ENCODE measurements at places on chromosomes 16 and 17.
A peak's percentile ranks its signal among the peaks of the same experiment; 100 is the strongest.

GRCh38 chr16:1037394-1038257 is 34.9 kb upstream of the SSTR5 start:
- DNase-seq, result no peak

- DNase-seq, result peak; percentile 10
Measured at GRCh38 chr17:74961657-74962350, 10.8 kb downstream of the HID1 start.

DNA sequence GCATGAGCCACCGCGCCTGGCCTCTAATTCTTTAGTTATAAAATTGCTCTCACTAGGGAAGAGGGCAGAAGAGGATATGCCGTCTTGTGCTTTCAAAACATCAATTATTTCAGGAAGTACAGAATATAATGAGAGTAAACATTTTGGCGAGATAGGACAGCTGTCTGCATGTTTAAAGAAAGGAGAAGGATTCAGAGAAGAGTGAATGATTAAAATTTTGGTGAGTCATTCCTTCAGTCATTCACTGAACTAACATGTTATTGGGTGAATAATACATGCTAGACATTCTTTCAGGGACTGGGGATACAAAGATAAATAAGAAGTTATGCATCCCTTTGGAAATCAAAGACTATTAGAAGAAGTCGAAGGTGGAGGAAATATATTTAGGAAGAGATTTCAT is 590.3 kb upstream of the GOT2 start:
- no peak for DNase-seq

DNA sequence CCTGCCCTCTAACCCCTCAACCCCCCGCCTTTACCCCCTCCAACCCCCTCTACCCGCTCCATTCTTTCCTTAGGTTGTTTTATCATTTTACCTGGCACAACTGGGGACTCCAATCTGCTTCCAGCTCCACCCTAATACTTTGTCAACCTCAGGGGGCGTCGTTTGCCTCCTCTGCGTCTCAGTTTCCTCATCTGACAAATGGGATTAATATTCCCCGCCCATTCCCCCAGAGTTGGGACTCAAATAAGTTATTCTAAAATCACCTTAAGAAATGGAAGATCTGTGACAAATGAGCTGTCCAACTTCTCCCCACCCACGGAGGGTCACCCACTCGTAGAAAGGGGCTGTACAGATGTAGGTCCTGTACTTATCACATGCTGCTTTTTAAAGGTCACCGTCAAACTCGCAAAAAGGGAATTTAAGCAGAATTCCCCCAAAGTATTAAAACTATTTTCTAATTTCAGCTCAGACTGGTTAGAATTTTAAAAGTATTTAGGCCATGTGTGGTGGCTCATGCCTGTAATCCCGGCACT is 40.6 kb upstream of the CPNE2 start:
- no peak for DNase-seq

GRCh38 chr16:31350275-31351005 is 4.5 kb upstream of the ITGAX start:
- DNase-seq, result no peak

GRCh38 chr17:29045026-29045425 is 2.1 kb downstream of the PIPOX start:
- no peak for DNase-seq

GRCh38 chr17:62935523-62935922 is 30.5 kb upstream of the TANC2 start:
- no peak for DNase-seq

GRCh38 chr17:40443988-40444899 is 994 bp downstream of the IGFBP4 start:
- DNase-seq, result no peak

DNA sequence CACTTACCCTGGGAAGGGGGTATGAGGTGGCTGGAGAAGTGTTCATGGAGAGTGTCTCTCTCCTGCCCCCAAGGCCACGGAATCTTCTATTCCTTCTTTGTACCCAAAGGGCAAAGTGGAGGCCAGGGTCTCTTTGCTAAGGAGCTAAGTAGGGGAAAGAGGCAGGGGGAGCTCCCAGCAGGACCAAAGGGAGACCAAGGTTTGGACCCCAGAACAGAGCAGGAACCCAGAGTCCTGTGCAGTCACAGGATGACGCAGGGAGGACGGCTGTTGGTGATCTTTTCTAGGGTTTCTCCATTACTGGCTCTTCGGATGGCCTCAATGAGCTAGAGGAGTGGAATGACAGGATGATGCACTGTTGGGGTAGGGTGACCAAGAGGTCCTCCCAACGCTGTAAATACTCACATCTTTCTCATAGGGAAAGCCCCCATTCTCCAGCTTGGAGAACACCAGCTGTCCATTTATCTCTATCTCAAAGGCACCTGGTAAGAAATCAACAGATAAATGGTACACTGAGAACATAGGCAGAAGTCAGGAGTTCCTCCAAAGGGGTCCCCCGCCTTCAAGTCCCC is 966 bp downstream of the MIEN1 start:
- no peak for DNase-seq

DNA sequence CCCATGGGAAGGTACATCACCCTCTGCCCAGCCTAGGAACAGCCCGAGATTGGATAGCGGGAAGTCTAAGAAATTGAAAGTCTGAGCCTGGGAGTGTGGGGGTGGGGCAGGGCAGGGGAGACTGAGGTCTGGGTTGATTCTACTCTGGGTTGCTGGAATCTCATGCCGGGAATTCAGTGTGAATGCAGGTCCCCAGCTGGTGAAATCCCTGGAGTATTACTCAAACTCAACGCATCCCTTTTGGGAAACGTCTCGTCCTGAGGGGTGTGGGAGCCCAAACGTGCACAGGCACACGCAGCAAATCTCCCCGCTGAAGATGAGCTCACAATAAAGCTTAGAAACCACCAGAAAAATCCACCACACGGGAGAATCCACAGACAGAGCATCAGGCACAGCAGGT is 55.4 kb downstream of the SOCS1 start:
- no peak for DNase-seq

DNA sequence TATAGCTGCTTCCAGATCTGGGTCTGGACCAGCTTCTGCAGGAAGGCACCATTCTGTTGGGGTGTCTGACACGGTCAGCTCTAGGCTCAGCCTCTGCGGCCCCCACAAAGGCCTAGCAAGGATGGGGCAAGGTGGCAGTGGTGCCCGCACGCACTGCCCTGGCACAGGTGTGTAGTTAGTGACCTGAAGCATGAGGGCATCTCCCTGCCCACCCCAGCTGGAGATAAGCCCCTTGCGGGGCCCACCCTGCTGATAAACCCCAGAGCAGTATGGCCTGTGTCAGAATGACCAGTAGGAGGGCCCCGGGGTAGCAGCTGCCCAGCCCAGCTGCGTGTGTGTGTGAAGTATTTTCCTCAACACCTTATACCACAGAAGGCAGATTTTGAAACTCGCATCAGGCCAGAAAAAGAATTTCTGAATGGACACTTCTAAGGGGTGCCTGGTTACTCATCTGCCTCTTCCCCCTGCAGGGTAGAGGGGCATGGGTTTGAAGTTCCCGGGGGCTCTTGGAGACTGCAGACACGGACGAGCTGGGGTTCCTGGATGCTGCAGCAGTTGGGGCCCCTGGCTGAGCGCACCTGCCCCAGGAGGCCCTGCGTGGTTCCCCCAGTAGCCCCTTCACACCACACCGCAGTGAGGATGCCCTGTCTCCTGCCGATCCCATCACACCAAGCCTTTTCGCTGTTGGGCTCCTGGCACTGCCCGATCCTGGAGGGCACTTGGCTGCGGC is 4.5 kb downstream of the ARHGDIA start:
- DNase-seq, result no peak

DNA sequence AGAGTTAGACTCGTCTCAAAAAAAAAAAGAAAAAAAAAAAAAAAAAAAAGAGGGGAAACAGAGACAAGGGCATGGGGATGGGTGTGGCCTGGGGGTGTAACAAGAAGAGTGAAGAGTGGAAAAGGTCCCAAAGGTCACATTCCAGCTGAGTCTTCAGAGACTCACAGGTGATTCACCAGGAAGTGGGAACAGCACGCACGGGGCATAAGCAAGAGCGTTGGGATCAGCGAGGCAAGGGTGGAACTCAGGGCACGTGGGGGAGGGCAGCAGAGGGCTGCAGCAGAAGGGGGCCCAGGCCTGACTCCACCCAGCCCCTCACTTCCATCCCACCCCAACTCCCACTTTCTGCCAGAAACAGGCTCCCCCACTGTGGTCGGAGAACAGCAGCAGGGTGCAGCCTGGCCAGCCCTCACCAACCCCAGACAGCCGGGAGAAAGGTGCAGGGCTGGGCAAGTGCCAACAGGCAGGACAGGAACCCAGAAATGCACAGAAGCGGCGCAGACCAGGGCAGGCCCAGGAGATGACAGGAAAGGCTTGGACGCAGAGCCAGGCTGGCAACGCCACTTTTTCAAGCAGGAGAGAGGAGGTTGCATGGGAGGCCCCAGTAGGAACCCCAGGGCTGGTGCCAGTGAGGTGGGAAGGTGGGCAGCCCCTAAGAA is 3.3 kb downstream of the MEAK7 start:
- no peak for DNase-seq

- DNase-seq, result no peak
Measured at GRCh38 chr17:1976000-1976682, 49.0 kb downstream of the RTN4RL1 start.

- DNase-seq, result peak; percentile 66
Measured at GRCh38 chr17:64196601-64197000, 66.5 kb downstream of the TEX2 start.
